Activated T-helper 2 cell treated with anti-CD3 and anti-CD28 coated beads, Interferon-gamma antibody, Interleukin-2, Interleukin-4, amounts not matched to agents 10 μg/mL and 5 μg/mL and 100 μg/mL, durations not matched to agents 14 hours and 24 hours and 36 hours (primary cell): ENCODE measurements at places on chromosomes 7 and 10. TPM values are rescaled to one million over a fixed set of nuclear protein-coding genes. Genes with fewer than 3 reads are reported as not detected.

OR2A7 gene
- total RNA-seq = 2.2 and 2.5 TPM in 2 replicates

DNA sequence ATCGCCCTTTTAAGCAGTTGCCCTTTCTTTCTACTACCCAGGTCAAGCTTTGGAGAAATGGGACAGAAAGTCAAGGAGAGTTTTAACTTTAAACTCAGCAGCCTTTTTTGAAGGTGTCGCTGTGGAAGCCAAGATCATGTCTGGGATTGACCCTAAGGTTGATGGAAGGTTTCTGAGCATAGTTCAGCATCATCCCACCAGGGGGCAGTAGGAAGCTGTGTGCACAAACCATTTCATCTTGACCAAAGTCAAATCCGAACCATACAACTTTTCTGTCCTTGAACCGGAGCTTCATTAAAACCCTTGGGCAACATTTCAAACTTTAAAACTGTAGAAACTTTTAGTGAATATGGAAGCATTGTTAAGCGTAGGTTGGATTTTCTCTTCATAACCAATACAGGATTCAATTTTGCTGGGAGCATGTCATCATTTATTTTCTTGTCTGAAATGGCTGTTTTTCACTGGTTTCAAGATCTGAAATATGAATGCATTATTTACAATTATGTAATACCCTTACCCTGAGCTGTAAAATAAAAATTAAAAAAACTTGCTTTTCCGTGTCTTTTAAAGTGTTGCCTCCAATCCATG is 214.4 kb upstream of the KIAA1217 start:
- no peak for DNase-seq
- no peak overlapping the region for H3K4me3 ChIP-seq
- no peaks in the 10 kb centered on the region for H3K36me3 ChIP-seq
- H3K27me3 ChIP-seq = no peaks in the 10 kb centered on the region

- DNase-seq = no peak
- H3K36me3 ChIP-seq = peaks cover 9% of the 10 kb centered on the region
- peaks cover 23% of the 10 kb centered on the region for H3K4me1 ChIP-seq
- H3K4me3 ChIP-seq = peak overlapping the region; percentile 87
- H3K27ac ChIP-seq = peak overlapping the region; percentile 58
- H3K27me3 ChIP-seq = peaks cover 8% of the 10 kb centered on the region
These were observed 1.2 kb downstream of the AGAP3 start for GRCh38 chr7:151087245-151088018.

GRCh38 chr7:2471022-2471329 is 5.2 kb downstream of the GRIFIN start:
- no peaks in the 10 kb centered on the region for H3K36me3 ChIP-seq
- H3K4me1 ChIP-seq = no peaks in the 10 kb centered on the region
- H3K27me3 ChIP-seq = peaks cover 13% of the 10 kb centered on the region
- DNase-seq = no peak
- H3K4me3 ChIP-seq = no peak overlapping the region

DNA sequence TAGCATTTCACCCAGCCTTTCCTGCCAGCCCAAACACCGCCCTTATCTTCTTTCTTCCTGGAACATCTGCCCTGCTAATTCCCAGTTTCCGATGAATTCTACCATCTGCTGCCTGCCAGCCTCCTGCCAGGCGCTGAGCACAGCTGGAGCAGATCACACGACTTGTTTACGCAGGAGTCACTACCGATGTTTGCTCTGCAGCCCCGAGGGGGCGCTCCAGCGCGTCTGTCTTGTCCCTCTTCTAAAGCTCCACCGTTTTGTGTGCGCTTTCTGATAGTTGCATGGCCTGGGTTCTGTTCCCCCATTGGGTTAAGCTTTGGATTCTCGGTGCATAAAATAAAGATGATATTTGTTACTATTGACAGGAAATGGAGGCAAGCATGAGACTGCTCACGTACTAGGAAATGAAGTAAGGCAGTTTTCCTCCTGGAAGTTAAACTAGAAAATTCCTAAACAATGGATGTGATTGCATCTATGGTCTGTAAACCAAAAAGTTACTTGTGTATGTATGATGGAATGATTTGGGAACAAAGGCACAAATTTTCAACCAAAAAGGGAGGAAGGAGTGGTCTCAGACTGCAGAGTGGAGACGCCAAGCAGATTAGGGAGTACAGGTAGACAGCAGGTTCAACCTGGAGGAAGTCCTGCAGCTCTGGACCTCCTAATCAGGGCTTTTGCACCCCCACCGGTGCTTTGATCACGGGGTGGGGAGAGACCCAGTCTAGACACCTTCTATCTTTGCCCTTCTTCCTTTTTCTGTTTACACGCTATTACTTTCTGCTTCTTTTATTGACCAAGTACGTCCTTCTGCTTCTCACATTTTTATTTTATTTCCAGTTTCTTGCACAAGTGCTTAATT is 2.2 kb upstream of the RBM17 start:
- no peaks in the 10 kb centered on the region for H3K27me3 ChIP-seq
- H3K4me1 ChIP-seq = peaks cover 69% of the 10 kb centered on the region
- peak overlapping the region; percentile 88 for H3K27ac ChIP-seq

- DNase-seq = no peak
- peaks cover 13% of the 10 kb centered on the region for H3K27me3 ChIP-seq
- H3K27ac ChIP-seq = no peak overlapping the region
These were observed 4.2 kb upstream of the FOXL3 start for GRCh38 chr7:285731-286130.

- H3K4me3 ChIP-seq = no peak overlapping the region
- H3K4me1 ChIP-seq = no peaks in the 10 kb centered on the region
- H3K36me3 ChIP-seq = no peaks in the 10 kb centered on the region
- DNase-seq = no peak
- no peak overlapping the region for H3K27ac ChIP-seq
These were observed 48.7 kb upstream of the LOXL4 start for GRCh38 chr10:98316661-98317060.

- no peak overlapping the region for H3K4me3 ChIP-seq
- H3K27ac ChIP-seq = no peak overlapping the region
- peaks cover 8% of the 10 kb centered on the region for H3K4me1 ChIP-seq
- H3K27me3 ChIP-seq = no peaks in the 10 kb centered on the region
- peaks cover 50% of the 10 kb centered on the region for H3K36me3 ChIP-seq
These were observed 34.0 kb downstream of the PSAP start for GRCh38 chr10:71816936-71817618.

GRCh38 chr10:17907641-17908040 is 44.1 kb upstream of the SLC39A12 start:
- H3K27me3 ChIP-seq = no peaks in the 10 kb centered on the region
- no peak overlapping the region for H3K4me3 ChIP-seq
- no peak overlapping the region for H3K27ac ChIP-seq
- no peaks in the 10 kb centered on the region for H3K36me3 ChIP-seq

DNA sequence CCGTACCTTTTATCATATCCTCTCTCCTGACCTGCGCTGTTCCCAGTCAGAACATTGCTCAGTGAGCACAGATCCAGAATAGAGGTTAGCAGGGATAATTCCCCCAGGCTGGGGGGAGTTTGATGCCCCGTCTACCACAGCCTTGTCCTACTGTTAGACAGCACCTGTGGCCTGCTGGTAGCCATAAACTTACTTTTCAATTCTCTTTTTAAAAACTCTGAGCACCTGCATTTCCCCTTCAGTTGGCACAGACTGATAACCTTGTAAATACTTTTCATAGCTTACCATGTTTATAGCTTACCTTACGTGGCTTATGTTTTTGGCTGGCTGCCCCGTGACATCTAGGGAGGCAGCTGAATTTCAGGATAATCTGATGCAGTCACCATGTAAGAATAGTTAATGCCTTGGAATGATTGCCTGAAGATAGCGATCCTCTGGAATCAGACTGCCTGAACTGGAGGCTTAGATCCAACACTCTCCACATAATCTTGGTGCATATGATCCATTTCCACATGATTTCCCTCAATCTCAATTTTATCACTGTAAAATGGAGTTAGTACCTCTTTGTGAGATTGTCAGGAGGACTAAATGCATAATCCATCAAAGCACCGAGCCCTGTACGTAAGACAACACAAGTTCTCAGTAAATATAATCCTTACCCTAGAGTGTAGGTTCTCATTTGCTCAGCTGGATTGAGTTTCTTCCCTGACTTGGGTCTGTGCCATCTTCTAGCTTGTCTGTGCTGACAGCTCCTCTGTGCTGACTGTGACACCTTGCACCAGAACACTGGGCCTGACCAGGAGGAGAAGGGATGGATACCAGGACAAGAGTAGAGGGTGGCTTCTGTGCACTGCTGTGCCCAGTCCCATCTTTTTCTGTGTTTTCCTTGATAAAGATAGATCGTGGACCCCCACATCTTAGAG is 111.7 kb upstream of the GJD4 start:
- no peak for DNase-seq
- no peak overlapping the region for H3K4me3 ChIP-seq
- peaks cover 14% of the 10 kb centered on the region for H3K4me1 ChIP-seq
- no peaks in the 10 kb centered on the region for H3K27me3 ChIP-seq
- H3K36me3 ChIP-seq = no peaks in the 10 kb centered on the region

DNA sequence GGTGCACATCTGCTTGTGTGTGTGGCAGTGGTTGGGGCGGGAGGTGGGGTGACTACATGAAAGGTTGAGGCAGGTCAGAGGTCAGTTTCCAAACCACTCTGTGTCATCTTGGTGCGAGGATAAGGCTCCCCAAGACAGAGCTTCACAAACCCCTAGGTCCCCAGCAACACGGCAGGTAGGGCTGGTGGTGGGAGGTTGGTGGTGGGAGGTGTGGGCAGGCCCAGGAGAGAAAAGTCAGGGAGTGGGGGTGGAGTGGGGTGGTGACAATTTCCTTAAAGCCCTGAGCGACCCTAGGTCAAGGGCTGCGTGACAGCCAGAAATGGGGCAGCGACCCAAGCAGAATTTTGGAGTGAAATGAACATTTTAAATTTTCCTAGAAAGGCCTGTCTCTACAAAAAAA is 1.6 kb upstream of the STRA8 start:
- H3K27ac ChIP-seq = no peak overlapping the region
- DNase-seq = no peak
- H3K4me1 ChIP-seq = peaks cover 10% of the 10 kb centered on the region
- H3K4me3 ChIP-seq = no peak overlapping the region

IL6 gene
- not detected in 2 replicates for total RNA-seq

GRCh38 chr7:140533394-140533872 is 54.1 kb upstream of the MKRN1 start:
- H3K4me1 ChIP-seq = no peaks in the 10 kb centered on the region
- peaks cover 17% of the 10 kb centered on the region for H3K27me3 ChIP-seq
- H3K4me3 ChIP-seq = no peak overlapping the region
- no peak overlapping the region for H3K27ac ChIP-seq

GRCh38 chr10:493391-494148 is 195.9 kb downstream of the DIP2C start:
- peaks cover 3% of the 10 kb centered on the region for H3K27me3 ChIP-seq
- no peaks in the 10 kb centered on the region for H3K36me3 ChIP-seq
- H3K4me1 ChIP-seq = no peaks in the 10 kb centered on the region

DNA sequence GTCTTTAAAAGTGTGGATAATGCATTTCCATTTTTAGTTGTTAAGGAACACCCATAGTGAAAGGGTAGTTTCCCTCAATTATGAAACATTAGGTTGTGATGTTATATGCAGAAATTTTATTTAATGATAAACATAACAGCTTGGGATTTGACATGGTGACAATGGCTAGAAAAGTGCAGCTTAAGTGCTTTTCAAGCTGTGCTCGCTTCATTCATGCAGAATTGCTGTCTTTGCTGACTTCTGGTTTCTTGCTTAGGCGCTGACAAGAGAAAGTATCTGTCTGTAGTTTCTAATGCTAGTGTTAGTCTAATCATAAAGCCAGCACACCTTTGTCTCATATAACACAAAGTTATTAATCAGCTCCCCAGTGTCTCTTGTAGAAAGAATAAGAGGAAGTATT is 170.0 kb downstream of the ARL5B start:
- no peak overlapping the region for H3K4me3 ChIP-seq
- no peak overlapping the region for H3K27ac ChIP-seq
- H3K4me1 ChIP-seq = no peaks in the 10 kb centered on the region
- DNase-seq = no peak
- no peaks in the 10 kb centered on the region for H3K27me3 ChIP-seq

DNA sequence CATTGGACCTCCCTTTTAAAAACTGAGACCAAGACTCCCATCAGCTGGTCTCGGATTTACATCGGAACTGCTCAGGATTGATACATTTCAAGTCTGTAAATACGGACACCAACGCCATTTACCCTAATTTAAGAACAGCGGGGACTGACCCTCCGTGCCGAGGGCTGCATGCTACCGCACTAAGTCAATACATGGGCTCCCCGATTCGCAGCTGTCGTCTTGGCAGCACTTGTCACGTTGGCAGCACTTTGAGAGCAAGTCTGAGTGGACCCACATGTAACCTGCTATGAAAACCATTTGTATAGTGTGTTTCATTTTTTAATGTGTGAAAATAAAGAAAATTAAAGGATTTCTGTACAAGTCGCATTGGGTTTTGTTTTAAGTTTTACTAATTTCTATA is 83.4 kb downstream of the EZH2 start:
- peaks cover 56% of the 10 kb centered on the region for H3K36me3 ChIP-seq
- H3K4me3 ChIP-seq = no peak overlapping the region
- H3K27ac ChIP-seq = no peak overlapping the region
- no peaks in the 10 kb centered on the region for H3K4me1 ChIP-seq
- no peak for DNase-seq

SPDYE2B gene
- total RNA-seq = not detected in 2 replicates
